ENCODE measurements at places on chromosomes 5 and 9.

DNA sequence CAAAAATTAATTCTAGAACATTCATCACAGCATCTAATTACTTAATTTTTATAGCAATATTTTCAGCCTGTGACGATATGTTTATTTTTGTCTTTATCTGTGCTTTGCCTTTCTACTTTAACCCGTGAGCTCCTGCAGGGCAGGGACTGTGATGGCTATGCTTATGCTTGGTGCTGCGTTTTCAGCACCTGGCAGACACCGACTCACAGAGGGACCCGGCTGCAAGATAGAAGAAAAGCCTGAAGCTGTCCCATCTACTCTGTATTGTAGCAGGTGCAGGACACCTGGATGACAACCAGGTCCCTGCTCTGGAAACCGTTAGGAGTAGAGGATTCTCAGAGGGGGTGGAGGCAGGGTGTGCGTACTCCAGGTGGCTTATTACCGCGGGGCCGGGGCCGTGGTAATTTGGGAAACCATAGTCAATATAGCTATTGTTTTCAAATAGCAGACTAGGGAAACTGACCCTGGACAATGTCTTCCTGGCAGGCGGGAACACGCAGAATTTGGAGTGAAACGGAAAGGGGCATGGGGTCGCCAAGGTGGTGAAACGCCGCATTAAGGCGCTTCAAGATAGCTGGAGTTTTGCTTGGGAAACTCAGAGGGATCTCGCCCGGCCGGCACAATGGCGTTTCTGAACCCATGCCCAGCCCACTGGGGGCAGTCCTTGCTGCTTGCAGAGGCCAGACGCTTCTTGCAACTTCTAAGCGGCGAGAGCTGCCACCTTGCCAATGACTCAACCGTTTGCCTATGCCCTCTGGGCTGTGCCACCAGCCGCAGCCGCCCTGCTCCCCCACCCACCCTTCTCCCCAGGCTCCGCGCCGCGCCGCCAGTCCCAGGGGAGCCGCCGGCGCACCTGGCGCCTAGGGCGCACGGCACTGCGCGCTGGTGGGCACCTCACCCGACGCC is 140.1 kb upstream of the PALM2AKAP2 start:
- no peak for DNase-seq

DNA sequence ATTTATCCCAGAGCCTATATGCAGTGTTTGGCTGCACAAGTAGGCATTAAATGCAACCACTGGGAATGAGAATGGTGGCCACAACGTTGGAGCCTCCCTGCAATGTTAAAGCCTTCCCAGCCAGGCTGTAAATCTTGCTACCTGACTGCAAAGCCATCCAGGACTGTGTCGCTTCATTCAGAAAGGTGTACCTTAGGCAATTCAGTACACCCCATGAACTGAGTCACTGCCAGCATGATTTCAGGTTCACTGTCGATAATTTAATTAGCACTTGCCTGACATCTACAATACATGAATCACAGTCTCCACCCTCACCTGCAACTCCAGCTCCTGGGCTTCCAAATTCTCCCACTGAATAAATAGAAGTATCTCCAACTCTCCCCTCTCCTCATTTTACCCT is 108.4 kb downstream of the SLIT3 start:
- no peak for DNase-seq

DNA sequence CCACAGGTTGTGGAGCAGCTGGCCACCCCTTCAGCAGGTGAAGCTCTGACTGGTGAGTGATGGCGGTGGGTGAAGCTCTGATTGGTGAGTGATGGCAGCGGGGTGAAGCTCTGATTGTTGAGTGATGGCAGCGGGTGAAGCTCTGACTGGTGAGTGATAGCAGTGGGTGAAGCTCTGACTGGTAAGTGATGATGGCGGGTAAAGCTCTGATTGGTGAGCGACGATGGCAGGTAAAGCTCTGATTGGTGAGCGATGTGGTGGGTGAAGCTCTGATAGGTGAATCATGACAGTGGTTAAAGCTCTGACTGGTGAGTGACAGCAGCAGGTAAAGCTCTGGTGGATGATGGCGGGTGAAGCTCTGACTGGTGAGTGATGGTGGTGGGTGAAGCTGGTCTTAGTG is 9.4 kb upstream of the ABO start:
- DNase-seq, result no peak

DNA sequence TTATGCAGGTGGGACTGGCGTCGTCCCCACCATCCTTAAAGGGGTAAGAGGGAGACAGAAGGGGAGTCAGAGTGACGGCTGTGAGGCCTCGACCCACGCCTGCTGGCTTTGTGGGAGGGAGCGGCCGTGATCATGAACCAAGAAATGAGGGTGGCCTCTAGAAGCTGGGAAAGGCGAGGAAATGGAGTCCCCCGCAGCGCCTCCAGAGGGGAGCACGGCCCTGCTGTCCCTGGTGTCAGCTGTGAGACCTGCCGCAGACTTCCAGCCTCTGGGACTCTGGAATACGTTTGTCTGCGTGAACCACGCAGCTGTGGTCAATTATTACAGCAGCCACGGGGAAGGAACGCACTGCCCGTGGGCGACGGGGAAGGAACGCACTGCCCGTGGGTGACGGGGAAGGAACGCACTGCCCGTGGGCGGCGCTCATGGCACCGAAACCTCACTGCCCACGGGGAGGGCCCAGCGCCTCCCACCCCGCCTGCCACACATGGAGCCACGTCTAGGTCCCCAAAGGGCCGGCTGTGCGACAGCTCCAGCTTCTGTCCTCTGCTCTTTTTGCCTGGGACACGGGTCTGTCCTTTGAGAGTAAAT is 108.8 kb upstream of the RAPGEF1 start:
- no peak for DNase-seq

DNA sequence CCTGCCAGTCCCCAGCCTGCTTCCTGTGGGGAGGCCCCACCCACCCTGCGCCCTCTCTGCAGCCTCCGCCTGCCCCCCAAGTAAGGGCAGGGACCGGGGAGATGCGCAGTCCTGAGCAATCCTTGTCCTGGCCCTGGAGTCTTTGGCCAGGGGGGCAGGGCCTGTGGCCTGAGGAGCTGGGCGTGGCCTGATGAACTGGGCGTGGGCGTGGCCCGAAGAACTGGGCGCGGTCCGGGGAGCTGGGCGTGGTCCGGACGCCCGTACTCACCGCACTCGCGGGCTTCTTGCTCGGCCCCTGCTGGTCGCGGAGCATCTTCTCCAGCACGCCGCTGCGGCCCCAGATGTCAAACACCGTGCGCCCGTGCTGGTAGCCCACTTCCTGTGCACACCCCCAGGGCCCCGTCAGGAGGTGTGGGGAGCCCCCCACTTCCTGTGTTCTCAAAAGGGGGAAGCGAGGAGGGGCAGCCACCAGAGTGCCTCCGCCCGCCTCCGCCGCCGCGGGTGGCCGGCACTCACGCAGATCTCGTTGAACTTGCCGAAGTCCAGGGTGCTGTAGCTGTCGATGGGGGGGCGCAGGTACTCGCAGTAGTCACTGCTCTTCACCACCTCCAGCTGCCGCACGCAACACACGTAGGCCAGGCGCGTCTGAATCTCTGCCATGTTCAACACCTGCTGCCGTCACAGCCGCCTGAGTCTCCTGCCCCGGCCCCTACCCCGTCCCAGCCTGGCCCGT is 2.7 kb upstream of the NSMF start:
- peak; percentile 97 for DNase-seq

GRCh38 chr9:127919253-127919815 is 2.5 kb upstream of the ST6GALNAC4 start:
- no peak for DNase-seq

GRCh38 chr5:77073667-77074066 is 13.4 kb downstream of the ZBED3 start:
- no peak for DNase-seq

GRCh38 chr5:10546186-10546585 is 17.7 kb upstream of the ANKRD33B start:
- no peak for DNase-seq

DNA sequence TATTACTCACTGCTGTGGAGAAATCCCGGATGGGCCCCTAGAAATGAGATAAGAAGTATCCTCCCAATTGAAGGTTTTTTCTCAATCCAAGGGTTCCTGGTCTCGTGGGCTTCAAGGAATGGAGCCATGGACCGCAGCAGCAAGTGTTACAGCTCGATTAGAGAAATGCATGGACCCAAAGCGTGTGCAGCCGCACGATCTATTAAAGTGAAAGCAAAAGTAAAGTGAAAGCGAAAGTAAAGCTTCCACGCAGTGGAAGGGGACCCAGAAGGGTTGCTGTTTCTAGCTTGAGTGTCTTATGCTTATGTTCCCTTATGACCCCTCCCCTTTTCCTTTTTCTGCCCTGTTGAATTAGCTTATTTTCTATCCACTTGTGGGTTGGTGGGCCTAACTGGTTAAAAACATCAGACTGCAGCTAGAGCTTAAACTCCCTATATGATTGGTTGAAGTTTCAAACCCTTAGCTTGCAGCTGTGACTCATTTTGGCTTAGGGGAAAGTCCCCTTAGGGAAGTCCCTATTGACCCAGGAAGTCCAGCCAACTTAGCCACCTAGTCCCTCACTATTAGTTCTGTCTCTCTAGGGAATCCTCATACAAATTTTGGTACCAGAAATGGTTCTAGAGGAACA is 1111.8 kb downstream of the TAF11L14 start:
- DNase-seq, result peak; percentile 68

GRCh38 chr5:170611449-170612090 is 107.8 kb downstream of the KCNIP1 start:
- no peak for DNase-seq

DNA sequence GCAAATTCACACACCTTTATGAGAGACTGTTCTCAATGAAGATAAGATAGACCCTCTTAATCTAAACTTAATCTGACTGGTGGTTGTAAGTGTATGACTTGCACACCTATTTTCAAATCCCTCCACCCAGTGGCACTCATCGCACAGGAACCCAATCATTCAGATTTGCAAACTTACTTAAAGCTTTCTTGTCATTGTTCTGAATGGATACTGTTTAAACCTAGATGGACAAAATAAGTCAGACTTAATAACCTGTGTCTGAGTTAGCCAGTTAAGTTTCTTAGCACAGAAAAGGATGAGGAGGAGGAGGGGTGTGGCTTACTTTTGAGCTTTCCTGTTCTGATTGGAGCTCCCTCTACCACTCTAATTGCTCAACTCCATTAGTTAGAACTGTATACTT is 252.4 kb upstream of the CCNH start:
- no peak for DNase-seq

DNA sequence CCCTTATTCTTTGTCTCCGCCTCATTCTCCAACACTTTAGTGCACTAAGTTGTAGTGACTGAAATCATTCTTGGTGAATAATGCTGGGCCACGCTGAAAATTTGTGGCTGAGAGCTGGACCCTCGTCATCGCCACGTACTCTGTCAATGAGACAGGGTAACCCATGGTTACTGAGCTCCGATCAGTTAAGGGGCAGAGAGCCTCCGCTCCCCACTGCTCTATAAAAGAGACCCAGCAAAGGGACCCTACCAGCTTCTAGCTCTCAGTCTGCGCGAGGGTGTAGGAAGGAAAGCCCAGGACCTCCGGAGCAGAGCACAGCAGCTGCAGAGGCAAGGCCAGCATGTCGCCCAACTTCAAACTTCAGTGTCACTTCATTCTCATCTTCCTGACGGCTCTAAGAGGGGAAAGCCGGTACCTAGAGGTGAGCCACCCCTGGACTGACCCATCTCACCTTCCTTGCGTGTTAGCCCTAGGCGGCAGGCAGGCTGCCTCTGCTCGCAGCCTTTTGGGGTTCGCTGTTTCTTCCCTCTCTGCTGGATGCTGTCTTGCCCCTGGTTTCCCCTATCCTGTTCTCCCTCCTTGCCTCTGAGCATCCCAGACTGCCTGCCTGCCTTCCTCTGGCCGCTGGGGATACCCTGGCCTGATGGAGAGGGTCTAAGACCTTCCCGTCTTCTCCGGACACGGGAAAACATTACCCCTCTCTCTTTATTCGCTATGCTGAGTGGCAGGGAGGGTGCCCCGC is at the start of gene CRHBP:
Gene CRHBP (plus strand): TSS at position 251 of the 742 bp plus-strand sequence. CDS start 90 bp downstream, at position 341.
- no peak for DNase-seq

- no peak for DNase-seq
Observed at GRCh38 chr5:140143521-140144258, 18.0 kb downstream of the IGIP start.

- DNase-seq, result no peak
Observed at GRCh38 chr5:154771383-154771901, 16.3 kb downstream of the LARP1 start.

DNA sequence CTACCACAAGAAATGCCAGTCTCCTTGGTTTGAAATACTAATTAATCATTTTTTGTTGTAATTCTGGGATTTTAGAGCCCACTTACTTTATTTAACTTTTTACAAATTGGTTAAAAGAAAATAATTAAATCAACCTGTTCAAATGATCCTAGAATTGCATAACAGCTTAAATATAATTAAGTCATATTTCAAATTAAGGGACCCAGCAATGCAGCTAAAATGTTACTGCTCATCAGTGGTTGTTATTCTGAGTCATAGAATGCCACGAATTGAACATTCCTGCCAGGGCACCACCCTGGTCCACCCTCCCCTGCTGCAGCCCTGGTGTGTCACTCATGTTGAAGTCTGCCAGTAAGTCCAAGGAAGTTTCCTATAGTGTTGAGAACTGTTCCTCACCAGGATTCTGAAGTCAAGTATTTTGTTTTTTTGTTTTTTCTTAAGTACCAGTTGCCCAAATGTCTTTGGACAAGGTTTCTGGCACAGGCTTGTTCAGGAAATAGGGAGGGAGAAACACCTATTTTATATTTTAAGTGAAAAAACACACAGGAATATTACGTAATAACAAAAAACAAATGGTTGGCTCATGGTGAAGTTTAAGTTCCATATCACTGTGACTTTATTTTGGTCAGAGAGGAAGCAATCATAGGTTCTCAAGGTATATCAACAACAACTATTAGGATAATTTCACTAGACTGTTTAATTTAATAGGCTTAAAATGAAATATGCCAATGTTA is 4.3 kb upstream of the ITGA1 start:
- DNase-seq, result no peak

- no peak for DNase-seq
Observed at GRCh38 chr5:135028791-135029476, 5.1 kb downstream of the PITX1 start.

GRCh38 chr9:104961238-104961637 is 33.3 kb upstream of the ABCA1 start:
- peak; percentile 9 for DNase-seq

GRCh38 chr5:58450018-58450417 is 9.9 kb downstream of the PLK2 start:
- no peak for DNase-seq

DNA sequence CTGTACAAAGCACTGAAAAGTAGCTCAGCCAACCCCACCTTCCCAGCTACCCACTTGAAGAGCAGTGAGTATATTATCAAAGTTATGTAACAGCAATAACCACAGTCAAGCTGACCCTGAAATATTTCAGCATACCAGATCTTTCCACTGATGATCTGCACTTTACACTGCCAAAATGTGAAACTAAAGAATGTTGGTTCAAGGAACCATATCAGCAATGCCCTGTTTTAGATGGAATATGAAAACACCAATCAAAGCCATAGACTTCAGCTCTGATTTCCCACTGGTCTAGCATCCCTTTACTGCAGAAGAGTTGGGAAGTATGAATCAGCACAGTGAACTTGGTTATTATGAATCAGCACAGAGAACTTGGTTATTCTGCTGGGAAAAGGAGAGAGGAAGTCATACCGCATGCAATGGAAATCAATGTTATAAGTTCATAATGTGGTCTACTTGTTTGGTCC is 20.0 kb downstream of the CEMIP2 start:
- no peak for DNase-seq
